ENCODE measurements at places on chromosomes 4 and X.

- DNase-seq = no peak
Measured at GRCh38 chr4:146112389-146112788, 63.1 kb upstream of the LSM6 start.

- no peak for DNase-seq
Measured at GRCh38 chrX:20294284-20294683, 27.6 kb upstream of the RPS6KA3 start.

GRCh38 chr4:153084980-153085630 lies 119.1 kb upstream of the TRIM2 start:
- peak; percentile 79 for DNase-seq

- no peak for DNase-seq
Measured at GRCh38 chr4:48008021-48008596, 8.4 kb downstream of the CNGA1 start.

- DNase-seq = no peak
Measured at GRCh38 chr4:47075262-47075661, 43.9 kb downstream of the GABRB1 start.

DNA sequence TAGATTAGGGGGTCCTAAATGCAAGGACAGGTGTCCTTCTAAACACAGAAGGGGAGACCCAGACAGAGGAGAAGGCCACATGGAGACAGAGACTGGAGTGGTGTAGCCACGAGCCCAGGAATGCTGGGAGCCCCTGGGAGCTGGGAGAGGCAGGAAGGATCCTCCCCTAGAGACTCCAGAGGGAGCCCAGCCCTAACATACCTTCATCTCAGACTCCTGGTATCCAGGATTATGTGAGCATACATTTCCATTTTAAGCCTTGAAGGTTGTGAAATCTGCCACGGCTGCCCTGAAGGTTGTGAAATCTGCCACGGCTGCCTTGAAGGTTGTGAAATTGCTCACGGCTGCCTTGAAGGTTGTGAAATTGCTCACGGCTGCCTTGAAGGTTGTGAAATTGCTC lies 148.4 kb downstream of the ASMT start:
- DNase-seq = no peak

DNA sequence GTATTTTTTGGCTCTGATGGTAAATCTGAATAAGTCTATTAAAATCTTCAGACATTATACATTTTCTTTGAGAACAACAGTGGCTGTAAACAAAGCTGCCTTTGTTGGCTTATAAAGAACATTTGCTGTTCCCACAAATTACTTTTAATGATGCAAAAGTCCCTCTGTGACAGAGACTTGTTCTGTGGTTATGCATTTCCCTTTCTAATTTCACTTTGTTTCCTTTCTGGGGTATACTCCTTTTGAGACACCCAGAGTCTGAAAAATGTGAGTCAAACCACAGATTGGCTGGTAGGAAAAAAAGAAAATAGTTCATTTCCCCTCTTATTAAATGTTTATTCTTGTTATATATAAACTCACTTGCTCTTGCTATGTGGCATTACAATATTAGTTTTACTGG lies 402.4 kb downstream of the PACRGL start:
- no peak for DNase-seq

DNA sequence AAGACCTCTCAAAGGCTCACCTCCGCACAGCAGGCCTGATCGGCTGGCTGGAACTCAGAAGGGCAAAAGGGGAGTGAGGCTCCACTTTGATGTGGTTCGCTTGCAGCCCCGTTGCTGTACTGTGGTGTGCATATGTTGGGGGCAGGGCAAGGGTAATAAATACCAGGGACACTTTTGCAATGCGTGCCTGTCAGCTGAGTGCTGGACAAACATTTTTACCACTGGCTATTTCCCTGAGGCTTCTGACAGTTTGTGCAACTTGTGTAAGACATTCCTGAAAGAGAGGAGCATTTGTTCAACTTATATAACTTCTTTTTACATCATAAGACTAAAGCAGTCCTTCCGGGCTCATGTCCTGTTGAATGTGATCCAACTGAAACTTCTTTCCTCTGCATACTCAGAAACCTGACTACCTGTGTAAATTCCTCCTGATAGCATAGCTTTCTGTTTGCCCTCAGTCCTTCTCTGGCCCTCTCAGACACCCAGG lies 82.3 kb downstream of the SPRY1 start:
- DNase-seq = no peak

Measured in stimulated activated CD8-positive, alpha-beta memory T cell treated with anti-CD3 and anti-CD28 coated beads, Interleukin-7, amount 100 ng/mL, for 1 hour (primary cell).